ENCODE measurements at places on chromosomes 2 and 18.
A peak's percentile ranks its signal among the peaks of the same experiment; 100 is the strongest.

DNA sequence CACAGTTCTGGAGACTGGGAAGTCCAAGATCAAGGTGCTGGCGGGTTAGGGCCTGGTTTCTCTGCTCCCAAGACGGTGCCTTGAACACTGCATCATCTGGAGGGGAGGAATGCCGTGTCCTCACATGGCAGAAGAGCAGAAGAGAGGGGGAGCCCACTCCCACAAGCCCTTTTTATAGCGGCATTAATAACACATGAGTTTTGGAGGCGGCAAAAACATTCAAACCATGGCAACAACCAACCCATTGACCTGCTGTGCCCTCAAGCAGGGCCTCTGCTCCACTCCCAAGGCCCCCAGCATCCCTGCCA, 62.0 kb downstream of the SMAD7 start:
- DNase-seq, result no peak

- no peak for DNase-seq
Observed at GRCh38 chr2:223725494-223725893, 111.9 kb downstream of the AP1S3 start.

- no peak for DNase-seq
Observed at GRCh38 chr2:219698748-219699439, 71.5 kb downstream of the SLC4A3 start.

- peak; percentile 7 for DNase-seq
Observed at GRCh38 chr2:168432565-168433186, 23.4 kb upstream of the CERS6 start.

DNA sequence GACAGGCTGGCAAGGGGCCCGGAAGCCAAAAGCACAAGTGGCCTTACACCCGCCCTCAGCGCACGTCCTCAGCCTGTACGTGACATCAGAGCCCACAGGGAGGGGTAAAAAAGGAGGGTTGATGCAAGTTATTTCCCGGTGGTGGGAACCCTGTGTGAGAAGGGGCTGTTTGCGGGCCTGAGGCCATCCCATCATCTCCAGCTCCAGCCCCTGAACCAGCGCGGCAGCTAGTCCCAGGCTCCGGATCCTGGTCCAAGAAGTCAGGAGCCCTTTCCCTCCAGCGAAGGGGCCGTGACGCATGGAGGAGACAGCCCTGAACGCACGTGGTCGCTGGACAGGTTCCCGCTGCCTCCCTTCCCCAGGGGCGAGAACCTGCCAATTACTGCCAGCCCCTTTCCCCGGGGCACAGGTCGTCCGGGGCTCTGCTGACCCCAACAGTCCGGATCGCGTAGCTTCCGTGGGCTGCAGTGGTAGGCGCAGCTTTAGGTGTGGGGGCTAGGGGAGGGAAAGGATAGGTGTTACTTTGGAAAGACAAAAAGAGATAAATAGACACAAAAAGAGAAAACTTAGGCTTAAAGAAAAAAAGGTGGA, 1.3 kb upstream of the LRP2 start:
- no peak for DNase-seq

GRCh38 chr2:12533337-12534005, 183.3 kb upstream of the TRIB2 start:
- no peak for DNase-seq

- no peak for DNase-seq
Observed at GRCh38 chr18:23523429-23524212, 20.3 kb downstream of the RMC1 start.

- no peak for DNase-seq
Observed at GRCh38 chr2:23635442-23636340, 250.7 kb downstream of the KLHL29 start.

GRCh38 chr18:10546557-10547300, 20.9 kb downstream of the NAPG start:
- DNase-seq, result no peak

DNA sequence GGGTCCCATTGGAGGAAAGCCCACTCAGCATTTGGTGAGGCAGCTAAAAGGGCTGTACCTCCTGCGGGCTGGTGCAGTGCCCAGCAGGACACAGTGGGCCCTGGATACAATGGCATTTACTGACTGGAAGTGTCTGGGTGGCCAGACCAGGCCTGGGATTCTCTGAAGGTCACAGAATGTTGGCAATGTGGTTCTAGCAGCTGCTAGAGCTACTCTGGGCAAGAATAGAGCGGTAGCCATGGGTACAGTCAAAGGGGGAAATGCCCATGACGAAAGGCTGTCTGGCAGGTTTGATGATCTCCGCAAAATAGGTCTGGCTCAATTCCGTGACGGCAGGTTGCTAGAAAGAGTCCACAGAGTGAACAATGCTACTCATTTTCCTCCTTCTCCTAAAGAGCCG, 241.8 kb downstream of the AFF3 start:
- no peak for DNase-seq

- no peak for DNase-seq
Observed at GRCh38 chr2:192286093-192286701, 91.5 kb upstream of the TMEFF2 start.

GRCh38 chr2:124540805-124541204, 515.7 kb downstream of the CNTNAP5 start:
- DNase-seq, result no peak

DNA sequence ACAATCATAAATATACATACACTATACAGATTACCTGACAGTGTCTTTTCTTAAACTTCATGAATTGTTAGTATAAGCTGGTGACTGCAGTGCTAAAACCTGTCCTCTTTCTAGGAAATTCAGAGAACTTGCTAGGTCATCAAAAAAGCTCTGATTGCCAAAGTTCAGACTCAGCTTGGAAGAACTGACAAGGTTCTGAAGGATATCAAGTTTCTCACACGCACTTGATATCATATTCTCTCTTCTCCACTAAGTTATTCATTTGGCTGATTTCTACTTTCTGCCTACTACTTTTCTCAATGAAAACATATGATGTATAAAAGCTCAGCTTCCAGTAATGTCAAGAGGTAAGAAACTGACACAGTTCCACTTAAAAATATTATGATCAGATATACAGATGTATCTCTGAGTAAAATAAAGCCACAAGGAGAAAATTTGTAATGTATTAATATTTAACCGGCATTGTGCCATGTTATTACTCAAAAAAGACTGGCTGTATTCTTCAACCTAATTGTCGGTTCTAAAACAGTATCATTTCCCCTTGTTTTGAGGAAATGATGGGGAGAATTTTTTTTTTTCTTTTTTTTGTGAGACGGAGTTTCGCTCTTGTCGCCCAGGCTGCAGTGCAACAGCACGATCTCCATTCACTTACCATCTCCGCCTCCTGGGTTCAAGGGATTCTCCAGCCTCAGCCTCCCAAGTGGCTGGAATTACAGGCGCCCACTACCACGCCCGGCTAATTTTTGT, 2.4 kb downstream of the OSBPL1A start:
- DNase-seq, result no peak

DNA sequence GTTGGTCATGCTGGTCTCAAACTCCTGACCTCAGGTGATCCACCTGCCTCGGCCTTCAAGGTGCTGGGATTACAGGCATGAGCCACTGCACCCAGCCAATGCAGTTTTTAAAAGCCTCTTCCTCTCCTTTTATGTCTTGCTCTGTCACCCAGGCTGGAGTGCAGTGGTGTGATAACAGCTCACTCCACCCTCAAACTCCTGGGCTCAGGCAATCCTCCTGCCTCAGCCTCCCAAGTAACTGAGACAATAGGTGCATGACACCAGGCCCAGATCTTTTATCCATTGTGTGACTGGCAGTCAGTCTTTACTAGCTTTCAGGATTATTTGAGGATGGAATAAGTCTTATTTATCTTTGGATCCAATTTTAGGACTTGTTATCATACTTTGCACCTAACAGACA, 13.2 kb downstream of the KCTD18 start:
- DNase-seq, result no peak

DNA sequence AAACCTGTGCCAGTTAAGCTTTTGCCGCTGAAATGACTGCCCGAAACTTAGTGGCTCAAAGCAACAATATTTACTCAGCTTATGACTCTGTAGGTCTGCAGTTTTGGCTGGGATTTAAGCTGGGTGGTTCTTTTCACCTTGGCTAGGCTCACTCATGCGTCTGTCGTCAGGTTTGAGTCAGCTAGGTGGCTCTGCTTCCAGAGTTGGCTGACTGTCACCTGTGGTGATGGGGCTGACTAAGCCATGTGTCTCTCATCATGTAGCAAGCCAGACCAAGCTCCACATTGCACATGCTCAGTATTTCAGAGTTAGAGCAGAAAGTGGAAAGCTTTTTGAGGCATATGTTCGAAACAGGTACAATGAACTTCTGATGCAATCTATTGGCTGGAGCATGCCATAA, 354.8 kb downstream of the MEIS1 start:
- DNase-seq, result no peak

Data from activated T-cell treated with anti-CD3 and anti-CD28 coated beads for 1 hour (primary cell).